Renal cortex interstitium (tissue), 15 donors: ENCODE measurements at places on chromosomes 2 and 18.

- DNase-seq, result no peak
Observed at GRCh38 chr2:44136252-44136651, 32.4 kb upstream of the PPM1B start.

DNA sequence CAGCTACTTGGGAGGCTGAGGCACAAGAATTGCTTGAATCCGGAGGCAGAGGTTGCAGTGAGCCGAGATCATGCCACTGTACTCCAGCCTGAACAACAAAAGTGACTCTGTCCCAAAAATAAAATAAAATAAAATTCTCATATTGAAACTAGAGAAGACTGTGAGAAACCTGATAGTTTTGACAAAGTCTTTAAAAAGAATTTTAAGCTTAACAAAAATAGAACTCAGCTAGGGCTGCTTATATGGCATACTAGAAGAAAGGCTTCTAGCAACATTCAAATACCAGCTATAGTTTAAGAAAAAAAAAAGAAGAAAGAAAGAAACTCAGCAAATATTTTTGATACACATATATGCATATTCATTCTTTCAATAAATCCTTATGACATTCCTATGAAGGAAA, 13.6 kb downstream of the HADHA start:
- DNase-seq, result no peak

- DNase-seq, result no peak
Observed at GRCh38 chr2:188813857-188814256, 160.3 kb upstream of the COL3A1 start.

DNA sequence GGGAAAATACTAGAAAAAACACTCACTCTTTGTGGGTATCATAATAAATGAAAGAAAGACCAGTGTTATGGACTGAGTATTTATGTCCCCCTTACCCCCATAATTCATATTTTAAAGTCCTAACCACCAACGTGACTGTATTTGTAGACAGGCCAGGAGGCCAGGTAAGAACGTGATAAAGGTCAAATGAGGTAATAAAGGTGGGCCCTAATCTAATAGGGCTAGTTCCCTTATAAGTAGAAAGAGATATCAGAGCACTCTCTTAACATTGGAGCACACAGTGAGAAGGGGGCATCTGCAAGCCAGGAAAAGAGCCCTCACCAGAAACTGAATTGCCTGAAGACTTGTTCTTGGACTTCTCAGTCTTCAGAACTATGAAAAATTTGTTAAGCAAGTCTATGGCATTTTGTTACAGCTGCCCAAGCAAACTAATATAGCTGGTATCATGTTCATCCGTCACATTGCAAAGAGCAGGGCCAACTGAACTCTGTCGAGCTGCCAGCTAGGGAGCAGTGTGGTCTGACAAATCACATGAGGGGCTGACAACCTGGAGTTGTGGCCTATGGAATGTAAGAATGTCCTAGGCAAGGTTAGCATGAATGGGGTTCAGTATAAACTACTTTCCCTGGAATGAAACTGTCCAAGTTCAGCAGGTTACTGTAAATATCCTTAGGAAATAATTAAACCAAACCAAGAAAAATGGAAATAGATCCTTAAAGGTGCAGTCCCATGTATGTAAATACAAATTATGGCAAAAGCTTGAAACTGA, 280.9 kb downstream of the ZNF385B start:
- no peak for DNase-seq

- no peak for DNase-seq
Observed at GRCh38 chr18:2172881-2173280, 398.4 kb downstream of the METTL4 start.

- DNase-seq, result no peak
Observed at GRCh38 chr2:145344076-145344724, 824.3 kb upstream of the ZEB2 start.

DNA sequence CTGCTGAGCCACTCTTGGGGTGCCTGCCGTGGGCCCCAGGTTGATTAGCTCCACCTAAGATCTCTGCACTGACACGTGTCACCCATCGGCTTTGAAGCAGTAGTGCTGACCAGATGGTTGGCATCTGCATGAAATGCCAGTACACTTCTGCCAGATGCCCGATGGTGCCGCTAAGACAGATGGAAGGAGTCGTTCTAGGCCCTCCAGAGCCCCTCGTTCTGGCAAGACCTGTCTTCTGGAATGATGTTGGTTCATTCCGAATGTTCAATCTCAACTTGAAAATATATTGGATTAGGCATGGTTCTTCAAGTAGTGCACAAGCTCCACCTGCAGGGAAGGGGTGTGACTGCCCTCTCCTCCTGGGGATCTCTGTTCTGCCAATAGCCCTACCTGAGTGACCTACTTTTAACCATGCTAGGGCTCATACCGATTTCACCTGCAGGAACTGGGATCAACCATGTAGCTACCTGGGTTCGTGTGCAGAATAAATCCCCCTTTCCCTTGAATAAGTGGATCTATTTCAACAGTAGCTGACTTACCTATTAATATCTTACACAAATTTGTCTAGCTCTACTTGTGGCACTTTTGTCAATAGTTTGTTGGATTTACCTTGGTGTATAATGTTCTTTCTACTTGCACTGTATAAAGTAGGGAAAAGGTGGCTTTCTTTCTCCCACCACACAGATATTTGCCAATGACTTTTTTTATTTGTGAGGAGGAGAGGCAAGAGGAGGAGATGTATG, 342.6 kb downstream of the CTNNA2 start:
- DNase-seq, result no peak

- no peak for DNase-seq
Observed at GRCh38 chr2:198220763-198221610, 416.6 kb downstream of the PLCL1 start.

DNA sequence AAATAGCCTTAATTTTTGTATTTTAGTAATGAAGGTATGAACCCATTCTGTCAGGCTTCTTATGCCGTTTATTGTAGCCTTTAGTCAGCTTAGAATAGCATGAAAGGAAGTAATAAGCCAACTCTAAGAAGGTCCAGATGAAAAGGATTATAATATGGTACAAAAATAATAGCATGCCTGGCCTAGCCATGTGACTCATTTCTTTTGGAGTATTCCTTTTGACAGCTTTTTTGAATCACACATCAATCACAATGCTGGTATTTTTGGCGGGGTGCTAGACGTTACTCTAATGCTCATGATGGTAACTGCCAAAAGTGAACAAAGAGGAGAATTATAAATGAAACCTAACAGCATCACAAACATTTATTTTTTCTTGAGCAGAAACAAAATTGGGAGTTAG, 19.9 kb downstream of the FMNL2 start:
- DNase-seq, result no peak

DNA sequence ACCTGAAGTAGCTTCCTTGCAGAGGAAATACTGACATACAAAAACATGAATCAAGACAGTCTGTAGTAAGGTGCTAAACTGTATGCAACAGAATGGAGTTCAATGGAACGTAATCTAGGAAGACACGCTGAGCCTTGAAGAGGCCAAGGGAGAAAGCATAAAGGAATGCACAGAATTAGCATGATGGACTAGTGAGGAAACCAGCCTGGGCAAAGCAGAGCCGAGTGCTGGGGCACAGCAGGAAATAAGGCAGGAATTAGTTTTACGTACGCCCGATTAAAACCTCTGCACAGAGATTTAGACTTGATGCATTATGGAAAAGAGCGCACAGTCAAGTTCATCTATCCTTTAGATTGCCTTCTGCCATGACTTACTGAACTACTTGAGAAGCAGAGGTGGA, 200.3 kb downstream of the DLGAP1 start:
- DNase-seq, result no peak

- DNase-seq, result no peak
Observed at GRCh38 chr2:192194265-192194865, 368 bp downstream of the TMEFF2 start.

DNA sequence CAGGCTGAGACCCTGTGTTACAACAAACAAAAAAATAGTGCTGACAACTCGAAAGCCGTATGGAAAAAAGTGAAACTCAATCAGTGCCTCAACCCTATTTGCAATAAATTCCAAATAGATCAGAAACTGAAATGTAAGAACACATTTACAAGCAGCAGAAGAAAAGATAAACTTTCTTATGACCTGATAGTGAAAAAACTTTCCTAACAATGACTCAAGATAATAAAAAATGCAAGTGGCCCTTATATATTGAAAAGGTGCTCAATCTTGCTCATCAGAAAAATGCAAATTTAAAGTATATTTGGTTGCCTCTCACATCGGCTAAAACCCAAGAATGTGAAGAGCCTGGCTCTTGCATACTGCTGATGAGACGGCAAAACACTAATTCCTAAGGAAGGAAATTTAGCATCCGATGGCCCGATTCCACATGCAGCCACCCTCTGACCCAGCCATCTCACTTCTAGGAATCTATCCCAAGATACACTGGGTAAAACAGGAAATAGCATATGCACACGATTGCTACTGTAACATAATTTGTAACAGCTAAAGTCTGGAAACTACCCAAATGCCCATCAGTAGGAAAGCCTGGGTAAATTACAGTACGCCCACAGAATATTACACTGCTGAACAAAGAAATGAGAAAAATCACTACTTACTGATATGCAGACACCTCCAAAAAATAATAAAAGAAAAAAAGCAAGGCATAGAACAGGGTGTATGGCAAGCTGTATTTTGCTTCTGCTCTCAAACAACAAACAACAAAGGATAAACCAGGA, 56.8 kb downstream of the HDLBP start:
- DNase-seq, result no peak

DNA sequence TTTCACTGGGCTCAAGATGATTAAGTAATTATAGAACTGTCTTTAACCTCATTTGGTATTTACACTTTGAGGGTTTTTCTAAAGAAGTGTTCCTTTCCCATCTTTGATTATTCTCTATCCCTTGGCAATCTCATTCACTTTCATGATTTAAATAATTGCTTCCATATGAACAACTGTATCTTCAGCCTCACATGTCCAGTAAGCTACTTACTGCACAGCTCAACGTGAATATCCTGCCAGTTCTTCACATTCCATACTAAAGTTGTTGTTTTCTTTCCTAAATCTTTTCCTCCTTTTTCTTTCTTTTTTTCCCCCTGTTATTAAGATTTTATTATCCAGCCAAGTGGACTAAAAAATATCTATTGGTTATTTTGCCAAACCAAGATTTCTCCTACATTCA, 37.7 kb downstream of the ZC3H15 start:
- no peak for DNase-seq

- DNase-seq, result no peak
Observed at GRCh38 chr2:11280713-11281112, 63.7 kb downstream of the ROCK2 start.

GRCh38 chr18:7338846-7339245, 108.0 kb downstream of the LRRC30 start:
- DNase-seq, result no peak
